MG63 (cell line): ENCODE measurements at places on chromosomes 2 and 18. TPM values are rescaled to one million over a fixed set of nuclear protein-coding genes. Genes with fewer than 3 reads are reported as not detected.
A peak's percentile ranks its signal among the peaks of the same experiment; 100 is the strongest.

Gene WDR33
- total RNA-seq: 21.9 and 40.5 TPM in 2 replicates

- no peak for DNase-seq
Observed at GRCh38 chr2:124888431-124888830, 863.3 kb downstream of the CNTNAP5 start.

GRCh38 chr18:73677450-73677849, 470.2 kb downstream of the FBXO15 start:
- no peak for DNase-seq

Gene IL1F10
- not detected in 2 replicates for total RNA-seq

DNA sequence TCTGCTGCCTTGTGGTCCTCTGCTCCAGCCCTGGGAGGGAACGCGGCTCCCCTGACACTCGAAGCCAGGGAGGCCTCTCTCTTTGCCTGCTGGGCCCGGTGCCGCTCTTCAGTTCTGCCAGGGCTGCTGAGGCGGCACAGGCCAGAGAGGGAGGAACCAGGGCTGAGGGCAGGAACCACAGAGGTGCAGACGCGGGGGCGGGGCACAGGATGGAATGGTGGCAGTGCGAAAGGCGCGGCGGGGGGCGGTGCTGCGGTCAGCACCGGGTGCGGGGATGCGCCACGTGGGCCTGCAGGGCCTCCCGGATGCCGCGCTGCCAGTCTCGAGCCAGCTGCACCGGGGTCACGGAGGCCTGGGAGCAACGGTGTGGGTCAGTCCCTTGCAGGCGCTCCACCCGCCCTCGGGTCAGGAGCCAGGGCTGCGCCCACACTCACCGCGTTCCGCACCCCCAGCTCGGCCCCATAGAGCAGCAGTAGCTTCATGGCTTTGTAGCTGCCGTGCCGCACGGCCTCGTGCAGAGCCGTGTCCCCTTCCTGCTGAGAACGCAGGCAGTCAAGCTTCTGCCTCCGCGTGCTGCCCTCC, 4.4 kb downstream of the ANKRD23 start:
- DNase-seq: no peak

Gene NEU2
- total RNA-seq: not detected in 2 replicates

DNA sequence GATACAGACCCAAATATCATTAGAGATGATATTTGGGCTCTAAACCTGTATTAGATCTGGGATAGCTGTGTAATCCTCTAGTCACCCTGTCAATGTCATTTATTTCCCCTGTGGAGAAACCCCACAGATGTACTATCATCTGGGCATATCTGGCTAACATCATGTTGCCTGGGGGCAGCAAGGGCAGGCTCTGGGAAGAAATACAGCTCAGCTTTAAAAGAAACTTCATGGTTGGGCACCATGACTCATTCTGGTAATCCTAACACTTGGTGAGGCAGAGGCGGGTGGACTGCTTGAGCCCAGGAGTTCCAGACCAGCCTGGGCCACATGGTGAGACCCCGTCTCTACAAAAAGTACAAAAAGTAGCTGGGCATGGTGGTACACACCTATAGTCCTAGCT, 282.5 kb downstream of the SLC8A1 start:
- DNase-seq: peak; percentile 4

- peak; percentile 62 for DNase-seq
Observed at GRCh38 chr2:220469201-220469600, 841.8 kb downstream of the SLC4A3 start.
